Activated naive CD4-positive, alpha-beta T cell (primary cell): ENCODE measurements at places on chromosomes 1 and 21.
A peak's percentile ranks its signal among the peaks of the same experiment; 100 is the strongest.

GRCh38 chr1:62876535-62876934 lies 92.6 kb downstream of the ATG4C start:
- no peak for DNase-seq

- DNase-seq = no peak
Measured at GRCh38 chr1:106290805-106291501, 765.5 kb upstream of the PRMT6 start.

DNA sequence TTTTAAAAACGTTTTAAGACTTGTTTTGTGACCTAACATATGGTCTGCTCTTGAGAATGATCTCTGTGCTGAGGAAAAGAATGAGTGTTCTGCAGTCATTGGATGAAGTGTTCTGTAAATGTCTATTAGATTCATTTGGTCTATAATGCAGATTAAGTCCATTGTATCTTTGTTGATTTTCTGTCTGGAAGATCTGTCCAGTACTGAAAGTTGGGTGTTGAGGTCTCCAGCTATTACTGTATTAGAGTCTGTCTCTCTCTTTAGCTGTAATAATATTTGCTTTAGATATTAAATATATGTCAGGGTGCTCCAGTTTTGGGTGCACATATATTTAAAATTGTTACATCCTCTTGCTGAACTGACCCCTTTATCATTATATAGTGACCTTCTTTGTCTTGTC lies 43.2 kb downstream of the CELF3 start:
- no peak for DNase-seq

DNA sequence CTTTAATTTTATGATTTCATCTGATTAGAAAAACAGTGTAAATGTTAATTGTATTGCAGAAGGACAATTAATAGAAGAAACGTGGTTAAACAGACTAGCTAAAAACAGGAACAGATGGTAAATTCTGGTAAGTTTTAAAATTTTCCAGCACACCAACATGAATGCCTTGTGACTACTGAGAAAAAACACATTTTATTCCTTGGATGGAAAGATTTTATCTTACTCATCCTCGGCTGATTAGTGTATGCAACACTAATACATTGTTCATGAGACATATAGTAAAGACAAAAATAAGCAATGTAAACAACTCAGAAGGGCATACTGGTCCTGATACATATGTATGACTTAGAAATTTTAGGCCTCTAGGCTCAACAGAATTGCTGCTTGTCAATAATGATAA lies 4.9 kb upstream of the AK5 start:
- no peak for DNase-seq

DNA sequence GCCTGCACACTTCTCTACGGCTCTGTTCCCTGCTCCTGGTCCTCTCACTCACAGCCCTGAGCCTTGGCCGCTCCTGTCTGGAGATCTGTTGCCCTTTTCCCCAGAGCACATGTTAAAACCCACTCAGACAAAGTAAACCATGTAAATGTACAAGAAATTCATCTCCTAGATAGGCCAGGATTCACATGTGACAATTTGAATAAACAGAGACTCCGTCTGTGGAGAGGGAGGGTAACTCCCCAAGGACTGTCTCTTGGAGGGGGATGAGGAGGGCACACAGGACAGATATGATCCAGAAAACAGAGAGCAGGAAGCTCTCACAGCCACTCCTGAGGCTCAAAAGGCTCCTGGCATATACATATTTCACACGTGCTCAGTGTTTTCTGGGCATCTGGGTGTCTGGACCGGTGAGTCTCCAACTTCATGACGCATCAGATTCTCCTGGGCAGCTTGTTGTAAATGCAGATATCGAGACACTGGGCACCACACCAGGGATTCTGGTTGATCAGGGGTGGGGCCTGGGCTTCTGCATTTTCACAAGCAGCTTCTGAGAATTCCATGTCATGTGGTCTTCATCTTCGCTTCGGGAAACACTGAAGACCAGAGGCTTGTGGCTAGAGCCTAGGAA lies 6.4 kb upstream of the KAZN start:
- DNase-seq = no peak

DNA sequence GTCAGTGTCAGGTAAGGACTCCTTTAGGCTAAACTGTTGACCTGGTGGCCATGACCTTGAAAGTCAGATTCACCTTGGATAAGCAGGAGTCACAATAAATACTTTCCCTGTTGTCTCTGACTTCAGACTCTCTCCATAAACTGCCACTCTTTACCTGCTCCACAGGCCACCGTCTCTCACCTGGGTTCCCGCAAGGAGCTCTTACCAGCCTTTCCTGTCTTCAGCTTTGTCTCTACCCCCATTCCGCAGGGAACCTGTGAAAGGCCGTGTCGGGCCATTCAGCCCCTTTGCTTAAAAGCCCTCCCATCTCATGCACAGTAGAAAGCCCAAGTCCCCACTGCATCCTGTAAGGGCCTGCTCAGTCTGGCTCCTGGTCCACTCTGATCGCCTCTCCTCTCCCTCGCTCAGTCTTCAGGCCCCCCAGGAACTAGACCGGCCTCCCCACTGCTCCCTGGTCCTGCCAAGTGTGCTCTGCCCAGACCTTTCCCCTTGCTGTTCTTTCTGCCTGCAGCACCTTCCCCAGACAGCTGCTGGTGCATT lies 79.5 kb downstream of the ACTL8 start:
- DNase-seq = no peak

DNA sequence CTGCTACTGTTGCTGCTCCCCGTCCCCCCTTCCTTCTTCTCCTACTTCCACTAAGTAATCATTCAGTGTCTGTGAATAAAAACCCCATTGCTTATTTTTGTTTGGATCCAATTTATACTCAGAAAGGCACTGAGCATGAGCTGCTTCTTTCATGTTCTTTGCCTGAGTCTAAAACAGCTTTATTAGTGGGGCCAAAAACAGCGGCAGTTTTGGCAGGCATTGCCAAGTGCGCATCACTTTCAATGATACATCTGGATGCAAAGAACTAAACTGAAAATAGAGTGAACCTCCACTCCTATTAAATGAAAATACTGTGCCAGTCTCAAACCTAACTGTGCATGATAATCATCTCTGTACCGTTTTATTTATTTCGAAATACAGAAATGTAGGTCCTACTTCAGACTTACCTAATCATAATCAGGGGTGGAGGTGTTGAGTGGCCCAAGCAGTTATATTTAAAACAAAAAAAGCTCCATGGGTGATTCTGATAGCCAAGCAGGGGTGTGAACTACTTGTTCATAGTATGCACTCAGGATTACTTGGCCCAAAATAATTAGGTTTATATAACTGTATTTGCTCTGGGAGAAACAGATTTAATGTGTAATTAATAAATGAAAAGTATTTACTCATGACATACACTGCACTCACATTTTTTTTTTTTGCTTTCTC lies 48.4 kb downstream of the NEK7 start:
- no peak for DNase-seq

- DNase-seq = no peak
Measured at GRCh38 chr21:42319851-42320572, 4.8 kb upstream of the TFF3 start.

DNA sequence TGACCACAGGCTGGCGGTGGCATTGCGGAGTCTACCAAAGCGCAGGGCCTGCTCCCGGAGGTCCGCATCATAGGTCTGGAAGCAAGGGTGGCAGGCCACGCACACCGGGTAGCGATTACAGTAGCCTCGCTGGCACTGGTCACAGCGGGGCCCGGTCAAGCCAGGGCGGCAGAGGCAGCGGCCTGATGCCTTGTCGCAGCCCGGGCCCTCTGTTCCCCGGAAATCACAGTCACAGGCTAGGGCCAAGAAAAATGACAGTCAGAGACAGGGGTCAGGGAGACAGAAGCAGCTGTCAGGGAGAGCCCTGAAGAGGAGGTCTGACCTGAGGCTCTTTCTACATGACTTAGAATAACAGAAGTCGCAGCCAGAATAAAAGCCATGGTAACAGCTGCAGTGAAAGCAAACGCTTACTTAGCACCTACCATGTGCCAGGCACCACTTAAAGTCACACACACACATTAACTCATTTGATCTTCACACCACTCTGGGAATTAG lies 26.4 kb downstream of the LAMB3 start:
- DNase-seq = no peak

DNA sequence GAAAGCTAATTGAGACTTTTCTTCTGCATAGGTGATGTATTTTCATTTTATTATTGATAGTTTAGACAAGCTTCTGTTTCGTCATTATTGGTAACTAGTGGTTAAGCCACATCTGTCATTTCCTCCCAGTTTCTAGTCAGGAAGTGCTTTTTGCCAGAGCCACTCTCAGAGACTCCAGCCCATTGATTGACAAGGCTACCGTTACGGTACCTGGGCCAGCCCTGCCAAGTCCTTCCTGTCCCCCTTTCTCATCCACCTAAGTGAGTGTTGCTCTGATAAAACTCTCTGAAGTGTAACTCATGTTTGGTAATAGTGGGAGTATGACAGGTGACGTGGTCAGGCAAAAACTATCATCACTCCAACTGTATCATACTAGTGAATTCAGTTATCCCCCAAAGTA lies 29.6 kb upstream of the AGL start:
- DNase-seq = no peak

- DNase-seq = no peak
Measured at GRCh38 chr1:236654957-236655356, 31.3 kb upstream of the ACTN2 start.

- no peak for DNase-seq
Measured at GRCh38 chr1:179142889-179143299, 61.0 kb downstream of the TOR3A start.

DNA sequence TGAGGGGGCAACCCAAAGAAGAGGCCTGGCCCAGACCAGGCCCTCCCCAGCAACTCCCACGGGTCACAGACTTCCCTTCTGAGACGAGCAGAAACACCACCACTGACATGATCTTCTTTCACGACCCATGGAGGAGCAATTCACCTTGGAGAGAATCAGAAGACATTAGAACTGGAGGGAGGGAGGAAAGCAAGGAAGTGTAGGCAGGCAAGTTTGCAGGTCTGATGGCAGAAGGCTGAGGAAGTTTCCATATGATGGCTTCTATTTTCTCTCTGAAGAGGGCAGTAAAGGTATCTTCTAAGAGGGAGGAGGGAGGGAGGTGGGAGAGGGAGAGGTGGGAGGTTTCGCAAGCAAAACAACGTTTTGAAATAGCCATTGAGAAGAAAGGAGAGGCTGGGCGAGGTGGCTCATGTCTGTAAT lies 1.4 kb upstream of the UBXN10 start:
- no peak for DNase-seq

GRCh38 chr1:224739997-224740684 lies 124.0 kb downstream of the CNIH3 start:
- no peak for DNase-seq

- no peak for DNase-seq
Measured at GRCh38 chr1:97647776-97648175, 273.1 kb downstream of the DPYD start.

DNA sequence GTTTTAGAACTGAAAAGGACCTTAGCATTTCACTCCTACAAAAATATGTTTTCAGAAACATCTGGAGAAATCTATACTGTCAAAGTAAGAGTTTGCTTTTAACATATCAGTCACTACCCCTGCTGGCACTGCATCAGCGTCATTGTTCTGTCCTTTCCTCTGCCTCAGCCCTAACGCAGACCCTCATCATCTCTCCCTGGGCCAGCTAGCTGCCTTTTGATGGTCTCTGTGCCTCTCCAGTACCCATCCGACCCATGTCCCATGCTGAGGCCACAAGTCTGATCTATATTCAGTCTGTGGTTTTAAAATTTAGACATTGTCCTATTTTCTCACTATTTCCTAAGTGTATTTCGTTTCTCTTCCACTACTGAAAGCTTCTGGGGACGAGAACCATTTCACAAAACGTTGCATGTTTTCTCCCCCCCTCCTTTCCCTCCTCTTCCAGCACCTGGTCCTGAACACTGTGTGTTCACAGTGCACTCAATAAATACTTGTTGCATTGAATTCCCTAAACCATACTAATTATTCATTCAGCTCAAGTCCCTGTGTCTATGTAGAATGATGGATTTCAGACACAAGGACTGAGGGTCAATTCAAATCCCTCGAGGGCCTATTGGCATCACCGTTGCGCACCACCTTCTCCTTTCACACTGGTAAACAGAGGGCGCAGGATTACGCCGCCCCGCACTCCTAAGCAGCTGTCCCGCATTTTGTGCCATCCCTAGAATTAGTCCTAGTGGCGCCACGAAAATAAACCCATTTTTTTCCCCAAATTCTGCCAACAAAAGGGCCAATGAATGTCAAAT lies 53.4 kb downstream of the CD2 start:
- no peak for DNase-seq

- no peak for DNase-seq
Measured at GRCh38 chr1:197967066-197967465, 49.9 kb downstream of the LHX9 start.

DNA sequence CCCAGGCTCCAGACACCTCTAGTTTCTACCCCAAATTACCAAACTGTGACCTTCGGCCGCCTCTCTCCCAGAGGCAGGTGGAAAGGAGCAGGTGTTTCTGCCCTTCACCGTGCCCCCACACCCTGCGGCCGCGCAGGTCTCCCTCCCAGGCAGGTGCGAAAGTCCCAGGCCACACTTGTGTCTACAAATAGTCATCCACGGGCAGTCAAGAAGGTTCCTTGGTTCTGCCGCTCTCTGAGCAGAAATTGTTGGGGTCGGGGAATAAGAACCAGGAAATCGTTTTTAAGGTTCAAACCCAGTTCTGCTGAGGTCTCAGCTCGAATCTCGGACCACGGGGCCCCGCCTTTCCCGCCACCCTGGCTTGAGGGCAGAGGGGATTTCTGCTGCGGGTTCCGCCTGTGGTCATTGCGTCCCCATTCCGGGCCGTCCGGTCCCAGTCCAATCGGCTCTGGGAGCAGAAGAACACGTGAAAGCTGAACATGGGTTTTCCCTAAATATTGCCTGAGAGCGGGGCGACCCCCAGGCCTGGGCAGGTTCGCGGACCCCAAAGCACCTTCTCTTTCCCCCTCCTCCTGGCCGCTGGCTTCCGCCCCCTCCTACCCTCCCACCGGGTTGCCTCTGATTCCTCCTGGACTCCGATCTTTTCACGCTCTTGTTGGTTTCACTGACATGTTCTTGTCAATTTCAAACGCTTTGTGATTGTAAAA lies 1.2 kb upstream of the ATF3 start:
- no peak for DNase-seq

DNA sequence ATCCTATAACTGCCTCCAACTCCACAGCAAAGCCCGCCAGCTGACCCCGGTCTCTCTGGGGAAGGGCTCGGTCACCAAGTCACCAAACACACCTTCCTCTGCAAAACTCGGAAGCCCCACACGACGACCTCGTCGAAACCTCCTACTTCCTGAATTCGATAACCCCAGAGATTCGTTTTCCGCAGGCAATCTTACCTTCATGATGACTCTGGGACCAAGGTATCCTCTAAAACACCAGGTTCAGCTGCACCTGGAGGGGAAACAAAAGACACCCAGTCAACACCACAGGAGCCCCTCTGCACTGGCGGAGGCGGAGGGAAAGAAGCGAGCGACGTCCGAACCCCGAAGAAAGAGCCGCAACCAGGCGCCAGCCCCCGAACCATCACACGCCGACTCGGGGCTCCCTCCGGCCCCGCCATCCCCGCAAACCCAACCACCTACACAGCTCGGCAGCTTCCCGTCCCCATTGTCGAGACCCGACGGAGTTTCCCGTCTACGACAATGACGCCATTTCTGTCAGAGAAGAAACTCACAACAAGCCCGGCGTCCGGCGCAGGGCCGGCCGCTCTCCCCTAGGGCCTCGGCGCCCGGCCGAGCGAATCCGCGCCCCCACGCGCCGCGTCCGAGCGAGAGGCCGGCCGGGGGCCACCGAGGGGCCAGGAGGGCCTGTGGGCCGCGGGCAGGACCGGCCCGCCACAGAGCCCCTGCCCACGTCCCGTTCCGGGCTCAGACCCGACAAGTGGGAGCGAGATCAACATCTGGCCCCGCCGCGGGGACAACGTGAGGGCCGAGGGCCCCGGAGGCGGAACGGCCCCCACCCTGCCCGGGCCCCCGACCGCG lies 1.0 kb downstream of the ARID4B start:
- peak; percentile 49 for DNase-seq

- no peak for DNase-seq
Measured at GRCh38 chr1:181015251-181015615, 7.4 kb downstream of the STX6 start.
